Hippocampal formation (tissue), 2 donors: ENCODE measurements at places on chromosomes 11 and 22.

- no peak for DNase-seq
Observed at GRCh38 chr11:34624069-34624468, 3.2 kb downstream of the EHF start.

DNA sequence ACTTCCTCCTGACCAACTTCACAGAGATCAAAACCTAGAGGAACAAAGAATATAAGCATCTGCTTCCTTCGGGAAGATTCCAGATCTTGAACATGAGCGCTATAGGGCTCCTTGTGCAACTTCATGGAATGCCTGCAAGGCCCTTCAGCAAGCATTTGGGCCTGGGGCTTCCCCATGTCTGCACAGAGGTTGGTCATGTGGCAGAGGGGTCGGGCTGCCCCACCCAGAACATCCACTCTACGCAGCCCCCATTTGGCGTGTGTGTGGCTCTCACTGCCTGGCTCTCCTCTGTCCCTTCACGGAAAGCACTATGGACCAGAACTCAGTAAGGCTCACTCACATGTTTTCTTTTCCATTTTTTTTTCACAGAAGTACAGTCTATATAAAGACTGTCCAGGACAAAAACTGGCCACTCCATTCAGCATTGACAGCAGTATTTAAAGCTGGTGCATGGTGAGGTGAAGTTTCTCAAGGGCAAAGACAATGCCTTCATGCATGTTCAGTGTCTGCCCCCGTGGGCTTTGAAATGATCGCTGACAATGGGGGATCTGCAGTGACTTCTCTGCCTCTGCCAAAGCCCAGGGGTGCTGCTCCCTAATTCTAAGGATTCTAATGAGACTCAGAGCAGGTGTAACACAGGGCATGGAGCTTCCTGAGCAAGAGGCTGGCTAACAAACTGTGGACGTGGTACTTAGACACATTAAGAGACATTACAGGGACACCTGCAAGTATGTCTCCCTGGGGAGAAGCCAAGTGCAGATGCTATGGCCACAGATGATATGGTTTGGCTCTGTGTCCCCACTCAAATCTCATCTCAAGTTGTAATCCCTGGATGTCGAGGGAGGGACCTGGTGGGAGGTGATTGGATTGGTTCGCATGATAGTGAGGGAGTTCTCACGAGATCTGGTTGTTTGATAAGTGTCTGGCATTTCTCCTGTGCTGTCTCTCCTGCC lies 66.5 kb upstream of the PITPNB start:
- DNase-seq = no peak

DNA sequence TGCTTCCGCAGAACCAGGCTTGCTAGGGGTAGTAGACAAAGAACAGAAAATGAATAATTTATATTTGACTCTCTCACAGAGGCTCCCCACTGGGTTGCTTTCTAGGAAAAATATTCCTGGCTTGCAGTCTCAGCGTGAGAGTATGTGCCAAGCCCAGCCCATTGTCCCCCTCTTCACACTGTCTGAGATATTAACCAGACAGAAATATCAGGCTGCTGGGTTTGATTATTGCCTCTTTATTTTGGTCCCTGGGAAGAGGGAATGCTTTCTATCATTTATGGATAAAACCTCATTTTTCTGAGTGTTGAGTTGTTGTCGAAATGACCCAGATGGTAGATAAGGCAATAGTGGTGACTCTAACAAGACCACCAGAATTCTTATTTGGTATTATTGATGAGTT lies 367.9 kb downstream of the METTL15 start:
- DNase-seq = no peak

DNA sequence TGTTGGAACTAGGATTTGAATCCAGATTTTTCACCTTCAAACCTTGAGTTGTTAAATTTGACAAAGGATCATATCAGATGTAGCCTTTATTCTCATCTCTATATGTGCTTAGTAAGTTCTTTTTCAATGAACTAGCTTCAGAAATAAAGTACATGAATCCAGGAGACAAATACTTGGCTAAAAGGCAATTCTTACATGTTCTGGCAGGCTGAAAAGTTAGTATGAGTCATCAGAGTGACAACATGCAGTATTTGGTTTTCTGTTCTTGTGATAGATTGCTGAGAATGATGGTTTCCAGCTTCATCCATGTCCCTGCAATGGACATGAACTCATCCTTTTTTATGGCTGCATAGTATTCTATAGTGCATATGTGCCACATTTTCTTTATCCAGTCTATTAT lies 40.4 kb downstream of the BBOX1 start:
- no peak for DNase-seq

DNA sequence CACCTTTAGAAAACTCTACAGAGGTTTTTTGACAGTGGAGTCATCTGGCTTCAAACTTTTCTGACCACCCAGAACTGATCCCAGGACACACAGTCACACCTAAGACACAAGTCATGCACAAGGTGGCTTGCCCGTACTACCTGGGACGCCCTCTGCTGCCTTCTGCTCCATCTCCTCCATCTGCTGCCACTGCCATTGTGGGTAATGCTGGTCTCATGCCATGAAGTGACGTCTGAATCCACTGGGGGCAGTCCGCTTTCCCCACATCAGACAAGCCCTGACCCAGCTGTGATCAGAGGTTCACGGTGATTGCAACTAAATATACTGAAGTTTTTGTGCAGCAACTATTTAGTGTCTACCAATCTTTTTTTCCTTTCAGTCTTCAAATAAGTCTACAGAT lies 5.4 kb upstream of the NDUFS8 start:
- DNase-seq = no peak

GRCh38 chr11:70501051-70501901 lies 102.9 kb downstream of the CTTN start:
- no peak for DNase-seq

- DNase-seq = no peak
Observed at GRCh38 chr11:120696597-120697218, 185.2 kb downstream of the GRIK4 start.

DNA sequence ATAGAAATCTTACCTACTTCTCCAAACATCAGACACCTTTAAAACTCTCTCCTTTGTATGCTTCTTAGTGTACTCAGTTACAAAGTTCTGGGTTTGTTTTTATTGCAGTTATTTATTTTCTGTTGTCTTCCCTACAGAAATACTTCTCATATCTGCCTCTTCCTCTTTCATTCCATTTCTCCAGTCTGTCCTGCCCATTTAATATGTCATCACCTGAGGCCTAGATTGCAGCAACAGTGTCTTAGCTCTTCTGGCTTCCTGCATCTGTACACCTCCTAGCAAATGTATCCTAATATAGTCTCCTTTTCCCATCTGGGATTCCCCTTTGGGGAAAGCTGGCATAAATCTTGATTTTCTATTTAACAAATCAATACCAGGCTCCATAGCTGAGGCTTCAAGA lies 34.9 kb upstream of the PCF11 start:
- DNase-seq = no peak

GRCh38 chr11:2621894-2622293 lies 77.9 kb downstream of the KCNQ1OT1 start:
- DNase-seq = no peak

DNA sequence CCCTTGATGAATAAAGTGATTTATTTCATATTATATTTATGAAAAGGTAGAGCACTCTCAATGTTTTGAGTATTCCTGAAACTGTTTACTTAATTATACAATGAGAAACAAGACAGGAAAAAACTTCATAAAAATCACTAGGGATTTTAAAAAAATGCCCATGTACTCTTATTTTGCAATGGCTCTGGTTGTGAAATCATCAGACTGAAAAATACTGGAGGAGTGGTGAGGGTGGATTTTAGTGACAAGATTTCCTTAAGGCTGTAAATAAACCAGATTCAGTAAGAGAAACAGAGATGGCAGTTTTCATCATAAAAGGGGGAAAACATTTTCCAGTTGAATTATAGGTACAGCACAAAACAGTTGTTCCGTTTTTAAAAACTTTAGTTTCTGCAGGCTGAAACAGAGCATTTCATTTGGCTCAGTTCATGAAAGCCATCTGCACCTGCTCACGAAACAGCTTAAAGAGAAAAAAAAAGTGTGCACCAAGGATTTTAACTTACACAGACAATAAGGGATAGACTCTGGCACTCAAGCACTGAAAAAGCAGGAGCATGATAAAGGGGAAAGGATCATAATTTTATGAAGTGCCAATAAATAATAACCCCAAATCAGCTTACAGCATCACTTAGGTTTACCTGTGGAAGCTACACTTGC lies 100.7 kb downstream of the MAML2 start:
- no peak for DNase-seq

GRCh38 chr11:121344824-121345223 lies 52.3 kb downstream of the SC5D start:
- no peak for DNase-seq

- no peak for DNase-seq
Observed at GRCh38 chr11:93933230-93933629, 82.8 kb upstream of the VSTM5 start.

DNA sequence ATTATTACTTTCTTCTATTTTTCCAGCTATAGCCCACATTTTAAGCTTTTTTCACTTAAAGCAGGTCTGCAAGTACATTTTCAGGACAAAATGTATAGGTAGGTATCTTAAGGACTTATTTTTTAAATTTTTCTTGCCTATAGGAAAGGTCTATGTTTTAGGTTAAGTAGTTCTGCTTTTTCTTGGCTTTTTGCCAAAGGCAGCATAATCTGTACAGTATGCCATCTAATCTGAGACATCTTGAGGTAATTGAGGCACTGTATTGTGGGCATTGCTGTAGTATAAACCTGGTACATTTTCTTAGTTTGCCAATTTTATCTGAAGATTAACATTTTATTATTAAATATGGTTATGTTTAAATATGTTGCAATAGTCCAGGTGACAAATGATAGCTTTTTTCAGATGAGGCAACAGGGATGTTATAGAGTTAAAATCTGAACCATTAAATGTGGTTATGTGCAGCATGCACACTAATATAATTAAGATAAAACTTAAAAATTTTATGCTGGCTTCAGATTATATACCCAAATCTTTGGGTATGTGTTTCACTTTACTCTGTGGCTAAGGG lies 42.9 kb downstream of the QSER1 start:
- DNase-seq = no peak

- no peak for DNase-seq
Observed at GRCh38 chr22:44531487-44531886, 33.5 kb upstream of the RTL6 start.
